ENCODE measurements at places on chromosomes 3 and 15. TPM values are rescaled to one million over a fixed set of nuclear protein-coding genes. Genes with fewer than 3 reads are reported as not detected.

The EBLN2 gene
- total RNA-seq, result 6.4 TPM

DNA sequence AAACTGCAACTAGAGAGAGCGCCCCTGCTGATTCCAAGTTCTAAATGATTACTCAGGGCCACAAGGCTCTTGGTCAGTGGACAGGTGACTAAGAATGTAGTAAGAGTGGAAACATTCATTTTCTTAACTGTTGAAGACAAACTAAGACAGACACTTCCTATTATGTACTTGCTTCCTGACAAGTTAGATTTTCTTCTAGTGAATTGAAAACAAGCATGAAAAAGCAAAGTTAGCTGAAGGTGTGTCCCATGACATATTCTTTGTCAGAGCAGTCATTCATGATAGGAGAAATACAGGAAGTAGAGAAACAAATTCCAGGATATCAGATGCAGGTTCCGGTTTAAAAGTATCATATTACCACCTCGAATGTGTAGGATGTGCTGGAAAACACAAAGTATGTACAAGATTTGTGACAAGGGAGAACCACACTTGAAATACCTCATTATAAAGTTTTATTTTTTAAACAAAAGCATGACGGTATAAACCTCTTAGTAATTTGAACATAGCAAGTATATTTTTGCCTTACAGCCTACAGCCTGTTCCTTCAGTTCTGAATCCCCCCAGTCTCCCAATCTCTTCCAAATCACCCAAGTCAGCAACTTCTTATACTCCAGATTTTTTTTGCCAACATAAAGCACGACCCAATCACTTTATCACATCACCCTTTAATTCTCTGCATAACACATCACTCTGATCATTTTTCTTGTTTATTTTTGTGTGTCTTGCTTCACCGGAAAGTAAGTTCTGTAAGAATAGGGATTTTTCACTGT lies 6.2 kb downstream of the TSPAN3 start:
- DNase-seq, result peak; percentile 65

The REC114 gene
- not detected for total RNA-seq

- peak; percentile 76 for DNase-seq
Observed at GRCh38 chr3:23055733-23056376, 147.3 kb upstream of the UBE2E2 start.

GRCh38 chr15:40301467-40302179 lies 6.1 kb downstream of the PLCB2 start:
- no peak for DNase-seq

DNA sequence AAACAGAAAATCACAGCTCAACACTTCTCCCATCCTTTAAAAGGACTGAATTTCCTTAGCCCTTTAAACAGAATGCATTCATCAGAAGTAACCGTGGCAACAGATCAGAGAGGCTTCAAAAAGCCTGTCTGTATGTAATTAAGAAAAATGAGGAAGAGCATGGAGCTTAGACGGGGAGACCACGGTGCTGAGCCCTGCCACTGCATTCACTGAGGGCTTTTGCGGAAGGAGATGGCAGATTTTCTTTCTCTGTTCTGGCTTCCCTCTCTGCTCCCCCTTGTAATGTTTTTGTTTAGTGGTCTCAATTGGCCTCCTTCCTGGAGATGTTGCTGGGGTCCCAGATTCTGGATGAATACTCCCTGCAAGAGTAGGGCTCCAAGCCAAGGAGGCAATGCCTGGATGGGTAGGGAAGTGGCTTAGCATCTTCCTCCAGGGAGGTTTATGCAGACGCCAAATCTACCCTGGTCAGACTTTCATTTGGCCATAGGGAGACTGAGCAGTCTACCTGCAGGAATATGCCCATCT lies 332.9 kb downstream of the EPHB1 start:
- no peak for DNase-seq

- DNase-seq, result no peak
Observed at GRCh38 chr15:87851497-87851896, 405.0 kb downstream of the NTRK3 start.

DNA sequence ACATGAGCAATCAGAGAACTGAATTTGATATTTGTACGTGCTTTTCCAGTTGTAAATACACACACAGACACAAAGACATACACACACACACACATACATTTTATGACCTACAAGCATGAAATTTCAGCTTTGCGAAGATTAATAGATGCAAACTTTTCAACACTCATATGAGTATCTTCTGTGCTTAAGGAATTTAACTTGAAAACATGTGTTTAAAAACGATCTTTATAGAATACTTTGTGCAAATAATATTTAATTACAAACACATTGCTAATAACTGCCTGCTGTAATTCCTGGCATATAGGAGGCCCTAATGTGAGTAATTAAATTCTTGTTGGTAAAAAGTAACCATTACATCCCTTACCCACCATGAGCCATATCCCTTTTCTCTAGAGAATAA lies 107.7 kb upstream of the PLSCR5 start:
- no peak for DNase-seq

DNA sequence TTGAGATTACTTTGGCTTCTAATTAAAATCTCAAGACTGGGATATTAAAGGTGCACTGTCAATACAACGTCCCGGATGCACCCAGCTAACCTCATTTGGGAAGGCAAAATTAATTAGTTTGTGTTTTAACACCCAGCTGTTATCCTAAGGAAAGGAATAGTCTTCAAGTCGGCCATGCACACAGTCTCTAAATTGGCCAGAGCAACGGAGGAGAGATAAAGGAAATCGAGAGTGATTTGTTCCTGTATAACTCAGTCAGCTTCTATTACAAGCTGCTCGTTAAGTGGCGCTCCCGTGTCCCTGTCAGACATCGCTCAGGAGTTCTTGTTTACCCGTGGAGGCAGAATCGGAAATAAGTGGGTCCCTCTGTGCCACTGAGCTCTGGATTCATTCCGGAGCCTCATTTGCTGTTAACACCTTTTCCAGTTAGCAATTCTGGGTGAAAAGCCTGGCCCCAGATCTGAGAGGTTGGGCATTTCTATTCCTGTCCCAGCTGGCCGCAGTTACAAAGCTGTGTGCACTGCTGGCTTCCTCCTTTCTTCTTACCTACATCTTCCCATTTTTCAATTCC lies 63.9 kb downstream of the ST8SIA2 start:
- no peak for DNase-seq

- no peak for DNase-seq
Observed at GRCh38 chr15:90685591-90686434, 31.3 kb upstream of the BLM start.

GRCh38 chr3:42052484-42053351 lies 38.4 kb upstream of the TRAK1 start:
- DNase-seq, result peak; percentile 88

DNA sequence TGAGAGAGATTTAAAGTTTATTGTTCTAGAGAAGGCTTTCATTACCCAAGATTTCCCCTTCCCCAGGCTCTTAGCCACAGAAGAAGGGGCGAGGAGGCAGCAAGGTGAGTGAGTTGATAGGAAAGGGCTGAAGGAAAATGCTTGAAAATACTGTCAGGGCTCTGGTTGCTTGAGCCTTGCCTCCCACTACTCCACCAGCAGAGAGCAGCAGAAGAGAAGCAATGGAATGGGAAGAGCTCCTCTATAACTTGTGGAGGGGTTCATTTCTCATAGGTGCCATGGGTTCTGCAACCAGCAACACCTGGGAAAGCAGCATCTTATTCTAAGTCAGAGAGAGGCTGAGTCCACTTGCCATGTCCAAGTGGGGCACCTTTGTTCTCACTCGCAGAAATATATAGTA lies 184.0 kb upstream of the CNTN6 start:
- DNase-seq, result no peak

- DNase-seq, result no peak
Observed at GRCh38 chr3:134198414-134198813, 52.2 kb downstream of the RYK start.

The C3orf49 gene
- total RNA-seq, result not detected

- DNase-seq, result no peak
Observed at GRCh38 chr3:178671377-178671776, 135.1 kb downstream of the KCNMB2 start.

DNA sequence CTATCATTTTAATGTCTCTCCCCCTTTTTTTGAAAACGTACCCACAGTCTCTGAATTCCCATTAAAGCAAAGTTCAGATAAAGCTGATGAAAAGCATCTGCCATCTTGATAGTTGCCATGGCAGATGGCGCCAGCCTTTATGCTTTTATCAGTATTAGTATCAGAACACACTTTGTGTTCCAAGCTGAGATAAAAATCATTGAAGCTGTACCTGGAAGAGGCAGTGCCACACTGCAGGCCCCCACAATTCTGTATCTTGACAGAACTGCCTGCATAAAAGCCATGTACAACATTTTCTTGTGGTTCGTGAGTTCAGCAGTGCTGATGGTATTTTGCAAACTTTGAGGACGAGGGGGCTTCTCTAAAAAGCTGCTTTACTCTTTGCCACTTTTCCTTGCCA lies 311.7 kb downstream of the SATB1 start:
- DNase-seq, result no peak

The ALG1L2 gene
- not detected for total RNA-seq

GRCh38 chr3:159604151-159604581 lies 384.5 kb upstream of the IL12A start:
- DNase-seq, result peak; percentile 68

- peak; percentile 92 for DNase-seq
Observed at GRCh38 chr15:39084674-39085530, 496.0 kb upstream of the THBS1 start.

DNA sequence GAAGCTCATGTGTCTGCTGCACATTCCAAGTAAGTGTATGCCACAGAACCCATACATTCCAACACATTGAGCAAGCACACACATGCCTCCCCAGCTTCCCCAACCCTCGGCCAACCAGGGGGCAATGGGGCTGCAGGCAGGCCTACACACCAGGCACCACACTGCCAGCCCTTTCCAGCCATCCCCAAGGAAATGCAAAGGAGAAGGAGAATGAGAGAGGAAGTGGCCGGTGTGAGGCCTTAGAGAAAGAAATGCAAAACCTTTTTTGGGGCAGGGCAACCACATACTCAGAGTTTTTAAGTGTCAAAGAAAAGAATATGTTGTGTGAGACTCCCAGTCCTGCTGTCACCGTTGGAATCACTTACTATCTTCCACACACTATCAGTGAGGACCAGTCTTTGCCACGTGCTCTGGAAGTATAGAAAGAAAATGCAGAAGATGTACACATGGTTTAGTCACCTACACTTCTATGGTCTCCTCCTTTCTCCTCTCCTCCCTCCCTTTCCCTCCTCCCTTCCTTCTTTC lies 11.1 kb downstream of the IGF2BP2 start:
- peak; percentile 86 for DNase-seq

DNA sequence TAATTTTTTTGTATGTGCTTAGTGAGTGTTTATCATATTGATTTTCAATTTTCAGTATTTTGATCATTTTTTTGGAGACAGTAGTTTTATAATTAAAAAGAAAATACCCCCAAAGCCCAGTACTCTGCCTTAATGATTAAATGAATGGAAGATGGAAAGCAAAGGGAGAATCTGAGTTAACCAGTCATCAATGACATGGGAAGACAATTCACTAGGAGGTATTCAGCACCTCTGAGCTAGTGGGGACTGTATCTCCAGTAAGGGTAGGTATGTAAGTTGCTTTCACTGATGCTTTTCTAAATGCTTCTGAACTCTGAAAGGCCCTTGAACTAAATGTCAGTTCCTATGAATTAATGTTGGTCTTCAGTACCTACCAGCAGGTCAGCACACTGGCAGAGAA lies 590.4 kb upstream of the DPPA4 start:
- peak; percentile 19 for DNase-seq

The GRAMD2A gene
- under 0.01 TPM for total RNA-seq

The PPIP5K1 gene
- 10.0 TPM for total RNA-seq

The TPRG1 gene
- total RNA-seq, result not detected

The SERPINI2 gene
- total RNA-seq, result not detected

- no peak for DNase-seq
Observed at GRCh38 chr3:185760550-185760949, 64.3 kb downstream of the IGF2BP2 start.

DNA sequence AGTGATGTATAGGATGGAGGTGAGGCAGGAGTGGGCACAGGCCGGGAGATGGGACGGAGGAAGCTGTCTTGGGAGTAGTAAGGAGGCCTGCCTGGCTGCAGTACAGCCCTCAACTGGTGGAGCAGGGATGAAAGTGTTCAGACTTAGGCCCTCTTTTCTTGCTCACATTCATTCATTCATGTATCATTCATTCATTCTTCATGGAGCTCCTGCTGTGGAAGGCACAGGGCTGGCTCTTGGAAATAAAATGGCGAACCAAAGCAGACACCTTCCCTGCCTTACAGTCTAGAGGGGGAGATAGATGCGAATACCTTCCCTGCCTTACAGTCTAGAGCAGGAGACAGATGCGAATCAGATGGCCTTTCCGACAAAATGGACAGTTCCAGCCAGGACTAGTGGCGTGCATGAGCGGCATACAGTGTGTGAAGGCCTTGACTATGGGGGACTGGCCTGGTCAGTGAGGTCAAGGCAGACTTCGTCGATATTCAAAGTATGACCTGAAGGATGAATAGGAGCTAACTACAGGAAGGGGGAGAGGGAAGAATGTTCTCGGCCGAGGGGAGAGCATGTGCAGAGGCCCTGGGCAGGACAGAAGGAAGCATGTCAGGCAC lies 143.2 kb upstream of the TLE3 start:
- DNase-seq, result no peak
